HS-5 (cell line): ENCODE measurements at places on chromosomes 12 and 14.

- no peak for DNase-seq
Measured at GRCh38 chr12:108381787-108382436, 42.8 kb upstream of the CMKLR1 start.

- DNase-seq: peak; percentile 84
Measured at GRCh38 chr12:42961395-42961794, 371.8 kb upstream of the PRICKLE1 start.

DNA sequence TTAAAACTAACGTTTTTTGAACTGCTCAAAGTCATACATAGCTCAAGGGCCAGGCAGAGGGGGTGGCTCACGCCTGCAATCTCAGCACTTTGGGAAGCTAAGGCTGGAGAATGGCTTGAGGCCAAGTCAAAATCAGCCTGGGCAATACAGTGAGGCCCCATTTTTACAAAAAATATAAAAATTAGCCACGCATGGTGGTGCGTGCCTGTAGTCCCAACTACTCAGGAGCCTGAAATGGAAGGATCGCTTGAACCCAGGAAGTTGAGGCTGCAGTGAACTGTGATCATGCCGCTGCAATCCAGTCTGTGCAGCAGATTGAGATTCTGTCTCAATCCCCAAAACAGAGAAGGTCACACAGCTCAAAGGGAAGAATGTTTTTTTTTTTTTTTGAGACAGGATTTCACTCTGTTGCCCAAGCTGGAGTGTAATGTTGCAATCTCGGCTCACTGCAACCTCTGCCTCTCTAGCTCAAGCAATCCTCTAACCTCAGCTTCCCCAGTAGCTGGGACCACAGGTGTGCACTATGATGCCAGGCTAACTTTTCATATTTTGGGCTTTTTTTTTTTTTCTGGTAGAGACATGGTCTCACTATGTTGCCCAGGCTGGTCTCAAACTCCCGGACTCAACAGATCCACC is 2.9 kb downstream of the RBM23 start:
- DNase-seq: no peak

DNA sequence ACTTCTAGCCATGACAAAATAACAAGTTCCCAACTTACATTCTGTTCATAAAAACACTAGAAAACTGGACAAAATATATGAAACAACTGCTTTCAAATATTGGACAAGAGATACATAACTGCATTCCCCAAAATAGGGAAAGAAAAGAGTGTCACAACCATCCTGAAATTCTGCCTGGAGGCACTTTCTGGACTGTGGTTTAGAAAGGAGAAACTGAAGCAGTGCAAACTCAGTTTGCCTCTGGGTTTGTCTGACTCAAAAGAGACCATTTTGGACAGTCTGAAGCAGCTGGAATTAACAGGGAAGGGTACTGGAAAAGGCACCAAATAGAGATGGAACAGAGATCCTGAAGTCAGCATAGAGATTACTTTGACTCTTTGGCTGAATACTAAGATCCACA is 11.3 kb upstream of the SYT1 start:
- DNase-seq: no peak
